T-helper 2 cell treated with Interferon-gamma antibody and Interleukin-4, amounts not matched to agents 100 ng/mL and 5 ng/mL, for 36 hours (primary cell): ENCODE measurements at places on chromosomes 12 and 14. TPM values are rescaled to one million over a fixed set of nuclear protein-coding genes. Genes with fewer than 3 reads are reported as not detected.

Gene TNFAIP2
- 0.14 TPM in 1 of 2 replicates, not detected in the other for total RNA-seq

Gene CEP128
- 31.7 and 32.2 TPM in 2 replicates for total RNA-seq

Gene FGF23
- not detected in 2 replicates for total RNA-seq

Gene DIP2B
- total RNA-seq, result 26.3 and 26.9 TPM in 2 replicates

Gene RND1
- 1.6 and 1.7 TPM in 2 replicates for total RNA-seq

Gene KERA
- not detected in 2 replicates for total RNA-seq

Gene MYL2
- not detected in 2 replicates for total RNA-seq
